Bronchial epithelial cell (primary cell): ENCODE measurements at places on chromosomes 4 and X.

DNA sequence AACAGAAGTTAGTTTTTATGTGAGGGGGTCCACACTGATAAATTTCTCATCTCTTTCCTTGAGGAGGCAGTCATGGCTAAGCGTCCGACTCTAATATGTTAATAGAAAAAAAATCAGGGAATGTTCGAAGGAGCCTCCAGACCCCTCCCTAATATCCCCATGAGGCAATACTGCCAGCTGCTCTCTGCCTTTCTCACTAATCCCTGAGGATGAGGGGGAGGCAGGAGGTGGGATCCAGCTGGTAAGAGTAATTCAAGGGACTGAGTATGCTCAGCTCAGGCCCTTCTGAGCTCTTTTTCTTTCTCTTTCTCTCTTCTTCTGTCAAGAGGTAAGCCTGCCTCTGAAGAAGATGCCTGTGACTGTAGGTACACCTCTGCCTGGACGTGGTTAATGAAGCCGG, 51.7 kb downstream of the PIR start:
- DNase-seq, result no peak

GRCh38 chr4:7650606-7651385, 216.1 kb upstream of the PSAPL1 start:
- DNase-seq, result no peak

DNA sequence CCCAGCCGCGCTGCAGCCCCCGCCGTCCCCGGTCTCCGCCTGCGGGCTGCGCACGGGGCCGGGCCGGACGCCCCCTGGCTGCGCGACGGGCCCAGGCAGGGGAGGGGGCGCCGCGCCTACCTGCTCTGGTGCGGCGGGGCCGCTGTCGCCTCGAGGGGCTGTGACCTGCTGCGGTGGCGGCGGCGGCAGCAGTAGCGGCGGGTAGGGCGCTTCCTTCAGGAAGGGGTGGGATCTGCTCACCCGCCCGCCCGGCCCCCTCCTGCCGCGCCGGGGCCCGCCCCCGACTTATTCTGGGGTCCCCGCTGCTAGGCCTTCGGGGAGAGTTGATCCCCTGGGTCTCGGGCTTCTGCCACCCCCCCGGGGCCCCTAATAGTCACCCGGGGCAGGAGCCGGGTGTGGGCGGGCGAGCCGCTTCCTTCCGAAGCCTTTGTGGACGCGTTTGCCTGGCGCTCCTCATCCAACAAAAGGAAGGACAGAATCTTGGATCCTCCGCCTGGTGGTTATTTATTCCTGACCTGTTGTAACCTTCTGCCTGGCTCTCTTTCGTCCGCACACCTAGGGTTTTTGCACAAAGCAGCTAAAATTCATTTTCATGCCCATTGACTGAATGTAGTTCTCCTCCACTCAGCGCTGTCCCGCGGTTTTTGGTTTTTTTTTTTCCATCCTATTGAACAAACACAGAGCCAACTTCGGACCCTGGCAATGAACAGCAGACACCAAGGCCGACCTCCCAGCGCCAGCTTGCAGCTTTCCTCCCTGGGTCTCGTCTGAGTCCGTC, at the start of gene TMEM150C:
TSS of gene TMEM150C (minus strand) at position 203 of the 778 bp plus-strand sequence. CDS start 57,331 bp downstream, outside the sequence.
- peak; percentile 6 for DNase-seq

DNA sequence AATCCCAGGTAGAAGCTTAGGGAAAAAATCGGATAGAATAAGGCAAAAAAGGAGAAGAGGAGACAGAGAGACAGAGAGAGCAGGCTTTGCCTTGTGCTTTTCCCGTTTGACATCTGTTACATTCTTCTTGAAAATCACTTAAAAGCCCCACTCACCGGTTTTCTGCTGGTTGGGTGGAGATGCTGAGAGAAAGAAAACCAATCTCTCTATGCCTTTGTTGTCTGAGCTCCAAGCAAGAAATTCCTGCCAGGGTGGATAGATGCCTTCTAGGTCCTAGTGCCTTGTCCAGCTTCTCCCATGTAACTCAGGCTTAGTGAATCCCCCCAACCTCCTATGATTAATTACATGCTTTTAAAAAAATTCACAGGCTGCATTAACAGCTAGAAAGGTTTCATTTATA, at the start of gene DCX:
TSS of gene DCX (minus strand) at position 210 of the 400 bp plus-strand sequence. CDS start 1,794 bp downstream, outside the sequence.
- DNase-seq, result no peak

GRCh38 chr4:180923486-180923885, 1319.7 kb upstream of the TENM3 start:
- DNase-seq, result peak; percentile 12

- DNase-seq, result no peak
Measured at GRCh38 chr4:16082041-16082425, 1.8 kb downstream of the PROM1 start.

- DNase-seq, result no peak
Measured at GRCh38 chr4:184968366-184968765, 49.9 kb upstream of the HELT start.

DNA sequence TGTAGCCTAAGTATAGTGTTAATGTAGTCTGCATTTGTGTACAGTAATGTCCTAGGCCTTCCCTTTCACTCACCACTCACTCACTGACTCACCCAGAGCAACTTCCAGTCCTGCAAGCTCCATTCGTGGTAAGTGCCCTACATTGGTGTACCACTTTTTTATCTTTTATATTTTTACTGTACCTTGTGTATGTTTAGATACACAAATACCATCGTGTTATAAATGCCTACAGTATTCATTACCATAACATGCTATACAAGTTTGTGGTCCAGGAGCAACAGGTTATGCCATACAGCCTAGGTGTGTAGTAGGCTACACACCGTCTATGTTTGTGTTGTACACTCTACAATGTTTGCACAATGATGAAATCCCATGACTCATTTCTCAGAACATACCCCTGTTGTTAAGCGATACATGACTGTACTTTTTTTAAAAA, 15.4 kb downstream of the TSPAN5 start:
- peak; percentile 98 for DNase-seq

GRCh38 chr4:14023036-14023435, 395.5 kb upstream of the BOD1L1 start:
- DNase-seq, result no peak

GRCh38 chr4:45883421-45883820, 240.4 kb downstream of the GABRG1 start:
- DNase-seq, result no peak

- DNase-seq, result no peak
Measured at GRCh38 chrX:24485323-24485722, 20.2 kb downstream of the PDK3 start.

- DNase-seq, result no peak
Measured at GRCh38 chrX:71102292-71102691, 4.2 kb downstream of the CXorf65 start.

GRCh38 chr4:56055027-56055977, 106.6 kb downstream of the CEP135 start:
- no peak for DNase-seq

DNA sequence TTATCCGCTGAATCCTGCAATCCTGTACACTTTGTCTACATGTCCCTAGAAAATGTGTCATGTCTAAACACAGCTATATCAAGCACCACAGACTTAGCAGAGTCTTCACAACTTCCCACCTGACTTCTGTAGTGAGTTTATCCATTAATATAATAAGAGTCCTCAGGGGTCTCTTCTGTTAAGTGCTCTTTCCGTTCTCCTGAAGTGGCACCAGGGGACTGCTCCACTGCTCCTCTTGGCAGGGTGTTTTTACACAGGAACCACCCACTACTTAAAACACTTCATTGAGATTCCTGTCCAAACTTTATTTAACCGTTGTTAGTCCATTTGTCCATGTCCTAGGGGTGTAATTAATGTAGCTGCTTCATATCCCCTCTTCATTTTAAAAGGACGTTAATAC, 1000.4 kb downstream of the STPG2 start:
- DNase-seq, result no peak

DNA sequence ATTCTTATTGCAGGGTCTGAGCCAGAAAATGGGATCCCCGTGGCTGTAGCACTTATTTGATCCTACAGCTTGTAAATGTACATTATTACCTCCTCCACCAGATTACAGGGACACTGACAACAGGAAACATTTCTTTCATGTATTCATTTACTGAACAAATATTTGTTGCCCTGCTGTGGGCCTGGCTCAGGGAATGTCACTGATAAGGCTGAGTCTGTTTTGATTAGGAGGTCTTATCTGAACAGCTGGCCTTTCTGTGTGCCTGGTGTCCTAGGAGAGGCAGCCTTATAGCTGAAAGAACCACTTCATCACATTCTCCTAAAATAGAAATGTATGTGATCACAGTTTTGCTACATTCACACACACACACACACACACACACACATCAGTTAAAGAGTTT, 45.5 kb upstream of the PROM1 start:
- DNase-seq, result no peak

GRCh38 chr4:6109842-6110560, 90.3 kb downstream of the JAKMIP1 start:
- peak; percentile 9 for DNase-seq

GRCh38 chr4:159946983-159947615, 844.2 kb downstream of the RAPGEF2 start:
- peak; percentile 75 for DNase-seq

DNA sequence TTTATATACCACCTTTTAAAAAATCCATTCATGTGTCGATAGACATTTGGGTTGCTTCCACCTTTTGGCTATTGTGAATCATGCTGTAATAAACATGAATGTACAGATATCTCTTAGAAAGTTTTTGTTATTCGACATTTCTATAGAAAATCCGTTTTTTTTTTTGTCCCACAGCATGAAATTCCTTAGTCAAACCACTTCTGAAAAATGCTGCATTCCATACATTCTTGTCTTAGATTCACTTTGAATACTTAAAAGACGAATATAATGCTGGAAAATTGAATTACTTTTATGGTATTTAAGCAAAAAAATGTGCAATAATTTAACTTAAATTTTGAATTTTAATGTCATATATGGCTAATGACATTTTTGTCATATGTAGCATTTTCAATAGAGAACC, 1345.5 kb downstream of the TECRL start:
- no peak for DNase-seq

DNA sequence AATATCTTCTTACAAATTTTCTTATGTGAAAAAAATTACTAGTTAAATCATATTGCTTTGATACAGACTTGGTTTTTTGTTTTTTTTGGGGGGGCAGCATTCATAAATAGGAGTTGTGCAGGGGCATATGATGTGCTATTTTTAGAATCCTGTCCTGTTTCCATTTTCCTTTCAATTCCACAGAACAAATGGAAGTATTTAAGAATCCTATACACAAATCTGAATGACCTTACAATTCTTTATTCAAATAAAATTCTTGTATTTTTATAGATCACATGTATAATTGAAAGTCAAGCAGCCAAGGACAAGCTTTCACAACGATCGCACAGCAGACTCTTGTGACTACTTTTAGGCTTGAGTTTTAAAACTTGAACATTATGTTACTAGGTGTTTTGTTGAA, 523.9 kb downstream of the ANKRD50 start:
- DNase-seq, result no peak

DNA sequence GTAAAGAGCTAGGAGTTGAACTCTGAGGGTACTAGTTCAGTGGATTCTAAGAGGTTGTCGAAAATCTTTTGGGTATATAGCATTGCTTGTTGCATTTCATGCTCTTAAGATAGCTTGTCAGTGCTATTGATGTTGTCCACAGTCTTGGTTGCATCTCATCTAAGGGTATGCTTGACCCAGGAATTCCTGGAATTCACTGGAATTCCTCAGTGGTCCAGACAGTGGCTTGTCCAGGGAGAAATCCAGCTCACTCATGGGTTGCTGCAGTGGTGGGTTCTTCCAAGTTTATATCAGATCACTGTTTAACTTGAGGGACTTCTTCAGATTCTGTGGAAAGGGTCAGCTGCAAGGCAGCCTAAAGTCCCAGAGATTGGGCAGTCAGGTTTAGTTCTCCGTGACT, 29.8 kb upstream of the SMARCAD1 start:
- DNase-seq, result no peak

GRCh38 chr4:47465004-47465403, 1.5 kb upstream of the COMMD8 start:
- DNase-seq, result peak; percentile 60

GRCh38 chrX:123590842-123591486, 141.9 kb downstream of the THOC2 start:
- DNase-seq, result peak; percentile 77

- no peak for DNase-seq
Measured at GRCh38 chrX:63285375-63285774, 65.8 kb downstream of the SPIN4 start.

DNA sequence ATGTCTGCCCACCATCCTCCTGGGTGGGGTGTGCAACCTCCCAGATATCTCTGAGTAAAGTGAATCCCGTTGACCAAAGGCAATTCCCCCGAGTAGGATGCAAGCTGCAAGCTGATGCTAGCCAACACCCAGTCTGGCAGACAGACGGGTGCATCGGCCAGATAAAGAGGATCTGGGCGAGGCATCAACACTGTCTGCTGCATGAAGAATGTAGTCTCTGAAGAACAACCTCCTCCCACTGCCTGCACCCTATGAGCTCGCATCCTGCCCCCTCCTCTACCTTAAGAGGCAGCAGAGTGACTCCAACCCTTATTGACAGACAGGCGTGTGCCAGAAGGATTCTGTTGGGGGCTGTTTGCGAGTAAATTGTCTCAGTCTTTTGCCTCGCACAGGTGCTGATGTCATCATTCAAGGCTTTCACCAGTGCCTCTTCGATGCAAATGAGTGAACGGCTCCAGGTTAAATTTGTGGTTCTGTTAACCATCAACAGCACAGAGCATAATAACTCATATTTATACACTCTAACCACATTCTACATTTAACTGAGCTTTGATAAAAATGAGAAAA, 546.9 kb downstream of the BCOR start:
- DNase-seq, result no peak

DNA sequence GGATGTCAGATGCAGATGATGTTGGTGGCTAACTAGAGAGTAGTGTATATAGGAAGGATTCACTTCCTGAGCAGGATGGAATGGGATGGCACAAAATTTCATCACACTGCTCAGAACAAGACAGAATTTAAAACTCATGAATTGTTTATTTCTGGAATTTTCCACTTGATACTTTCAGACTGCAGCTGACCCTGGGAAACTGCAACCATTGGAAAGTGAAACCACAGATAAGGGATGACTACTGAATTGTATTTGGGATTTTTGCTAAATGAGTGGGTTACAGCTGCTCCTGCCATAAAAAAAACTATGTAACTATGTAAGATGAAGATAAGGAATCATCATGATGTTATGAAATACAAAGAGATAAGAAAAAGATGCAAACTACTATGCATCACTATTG, 51.4 kb downstream of the NPY5R start:
- DNase-seq, result no peak

- peak; percentile 77 for DNase-seq
Measured at GRCh38 chr4:15848191-15848842, 70.2 kb downstream of the CD38 start.

- no peak for DNase-seq
Measured at GRCh38 chr4:118741301-118741855, 56.2 kb downstream of the METTL14 start.
